NCI-H1105 treated with DMSO at 0.1 percent for 48 hours (cell line): ENCODE measurements at places on chromosomes 5 and 9.
A peak's percentile ranks its signal among the peaks of the same experiment; 100 is the strongest.

GRCh38 chr5:1400211-1400855 is 44.9 kb downstream of the SLC6A3 start:
- no peak for DNase-seq

GRCh38 chr5:44675296-44675695 is 133.5 kb upstream of the MRPS30 start:
- DNase-seq: peak; percentile 10

- DNase-seq: no peak
Observed at GRCh38 chr5:127844581-127845021, 141.4 kb downstream of the CCDC192 start.

- no peak for DNase-seq
Observed at GRCh38 chr5:116395631-116396203, 178.9 kb downstream of the SEMA6A start.

DNA sequence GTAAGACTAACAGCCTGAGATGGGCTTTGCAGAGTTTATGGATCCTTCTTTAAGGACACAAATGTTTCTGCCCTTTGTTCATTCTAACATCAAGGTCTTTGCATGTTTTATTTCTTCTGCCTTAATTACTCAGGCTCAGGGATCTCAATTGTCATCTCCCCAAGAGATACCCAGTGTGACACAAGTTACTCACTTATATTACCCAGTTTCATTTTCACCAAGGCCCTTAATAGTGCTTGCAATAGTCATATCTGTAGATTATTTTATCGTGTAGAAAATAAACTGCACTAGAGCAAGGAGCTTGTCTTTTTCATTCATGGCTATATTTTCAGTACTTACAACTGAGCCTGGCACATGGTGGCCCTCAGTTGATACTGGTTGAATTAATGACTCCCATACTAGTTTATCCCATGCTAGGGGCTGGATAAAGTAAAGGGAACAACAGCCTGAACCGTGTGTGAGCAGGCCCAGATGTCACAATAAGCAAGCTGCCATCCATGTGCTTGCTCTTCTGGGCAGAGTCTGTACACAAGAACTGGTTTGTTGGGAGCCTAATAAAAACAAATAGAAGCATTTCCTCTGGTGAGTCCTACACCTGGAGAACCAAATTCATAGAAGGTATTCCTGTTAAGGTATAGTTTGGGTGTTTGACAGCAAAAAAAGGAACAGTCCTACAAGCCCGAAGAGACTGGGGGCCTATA is 112.5 kb upstream of the CD180 start:
- DNase-seq: no peak

GRCh38 chr5:16592255-16592654 is 24.5 kb downstream of the RETREG1 start:
- DNase-seq: no peak

DNA sequence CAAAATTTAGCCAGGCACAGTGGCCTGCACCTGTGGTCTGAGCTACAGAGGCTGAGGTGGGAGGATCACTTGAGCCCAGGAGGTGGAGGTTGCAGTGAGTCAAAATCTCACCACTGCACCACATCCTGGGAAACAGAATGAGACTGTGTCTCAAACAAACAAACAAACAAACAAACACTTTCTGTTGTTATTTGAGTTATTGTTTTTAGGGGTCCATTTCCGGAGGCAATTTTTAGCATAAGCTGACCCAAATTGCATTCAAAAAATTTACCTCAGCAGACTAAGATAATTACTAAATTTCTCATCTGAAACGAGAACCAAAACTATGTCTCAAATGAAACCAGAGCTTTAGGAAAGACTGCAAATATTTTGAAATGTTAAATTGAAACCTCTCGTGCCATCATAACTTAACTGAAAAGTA is 1485.1 kb downstream of the EFNA5 start:
- no peak for DNase-seq

DNA sequence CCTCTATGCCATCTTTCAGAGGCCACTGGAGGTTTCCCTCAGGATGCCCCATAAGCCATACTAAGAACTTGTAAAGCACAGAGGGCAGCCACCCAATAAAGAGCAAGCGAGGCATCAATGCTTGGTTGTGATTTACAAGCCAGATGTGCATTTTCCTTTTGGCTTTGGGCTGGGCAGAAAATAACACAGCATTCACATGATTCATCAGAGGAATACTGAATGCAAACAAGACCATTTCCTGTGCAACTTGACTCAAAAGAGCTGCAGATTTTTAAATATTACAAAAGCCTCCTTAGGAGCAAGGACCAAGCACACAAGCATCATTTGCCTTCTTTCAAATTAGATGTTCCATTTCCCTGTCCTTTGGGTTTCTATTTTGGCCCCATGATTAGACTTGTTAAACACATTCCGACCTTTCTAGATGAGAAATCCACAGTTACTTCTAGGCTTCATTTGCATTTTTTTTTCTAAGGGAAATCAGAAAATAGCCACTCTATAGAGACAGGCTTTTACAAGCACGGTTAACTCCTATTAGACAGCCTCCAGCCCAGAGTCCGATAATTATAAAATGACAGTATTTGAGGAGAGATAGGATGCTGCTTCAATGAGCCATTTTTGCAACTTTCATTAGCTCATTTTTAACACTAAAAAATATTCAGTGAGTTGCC is 207.8 kb downstream of the SEMA5A start:
- DNase-seq: no peak

- no peak for DNase-seq
Observed at GRCh38 chr5:149265597-149265996, 6.1 kb upstream of the AFAP1L1 start.

DNA sequence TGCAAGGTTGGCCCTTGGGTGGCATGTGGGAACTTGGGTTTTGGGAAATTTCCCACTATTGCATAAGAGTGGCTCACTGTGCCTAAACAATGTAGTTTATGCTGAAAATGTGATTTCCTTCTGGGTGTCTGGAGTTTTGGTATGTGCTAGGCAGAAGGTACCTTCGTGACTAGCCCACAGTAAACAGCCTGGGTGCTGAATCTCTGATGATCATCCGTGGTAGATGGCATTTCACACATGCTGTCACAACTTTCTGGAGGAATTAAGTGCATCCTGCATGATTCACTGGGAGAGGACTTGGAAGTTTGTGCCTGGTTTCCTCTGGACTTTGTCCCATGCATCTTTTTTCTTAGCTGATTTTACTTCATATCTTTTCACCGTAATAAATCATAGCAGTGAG is 64.5 kb downstream of the LNPEP start:
- DNase-seq: no peak

DNA sequence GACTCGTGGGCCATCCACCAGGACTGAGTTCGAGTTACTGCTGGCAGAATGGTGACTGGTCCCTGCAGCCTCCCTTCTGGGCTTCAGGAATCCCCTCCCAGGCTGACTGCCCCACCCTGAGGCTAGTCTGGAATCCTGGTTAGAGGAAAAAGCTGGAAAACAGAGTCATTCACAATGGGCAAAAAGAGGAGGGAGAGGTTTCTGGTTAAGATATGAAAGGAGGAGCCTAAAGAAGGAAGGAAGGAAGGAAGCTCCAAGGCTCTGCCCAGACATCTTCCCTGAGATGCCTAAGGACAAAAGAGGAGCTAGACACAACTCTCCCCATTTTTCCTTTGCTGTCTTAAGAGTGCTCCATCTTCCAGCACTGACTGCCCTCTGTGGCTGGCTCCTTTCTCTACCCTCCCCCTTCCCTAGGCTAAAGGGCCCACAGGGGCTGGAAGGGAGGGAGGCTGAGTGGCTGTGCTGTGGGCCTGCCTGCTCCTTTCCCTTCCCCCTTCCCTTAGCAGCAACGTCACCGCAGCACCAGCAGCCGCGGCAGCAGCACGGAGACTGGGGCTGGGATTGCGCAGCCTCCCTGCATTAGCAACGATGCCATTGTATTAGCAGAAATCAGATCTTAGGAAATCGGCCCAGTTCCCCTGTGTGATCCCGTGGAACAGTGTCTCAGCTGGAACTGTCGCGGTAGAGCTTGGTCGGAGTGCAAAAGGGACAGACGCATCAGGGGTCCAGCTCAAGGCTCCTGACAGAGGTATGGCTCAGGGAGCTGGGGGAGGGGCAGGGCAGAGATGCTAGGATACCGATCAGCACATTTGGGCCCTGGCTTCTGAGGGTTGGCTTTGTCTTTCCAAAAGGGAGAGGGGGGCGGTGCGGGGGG is 48.7 kb downstream of the RUSC2 start:
- DNase-seq: no peak

- DNase-seq: no peak
Observed at GRCh38 chr9:113566712-113567071, 103.2 kb downstream of the RGS3 start.

- DNase-seq: no peak
Observed at GRCh38 chr5:33781286-33781685, 110.5 kb downstream of the ADAMTS12 start.

GRCh38 chr5:127555826-127556225 is 38.4 kb downstream of the PRRC1 start:
- no peak for DNase-seq

DNA sequence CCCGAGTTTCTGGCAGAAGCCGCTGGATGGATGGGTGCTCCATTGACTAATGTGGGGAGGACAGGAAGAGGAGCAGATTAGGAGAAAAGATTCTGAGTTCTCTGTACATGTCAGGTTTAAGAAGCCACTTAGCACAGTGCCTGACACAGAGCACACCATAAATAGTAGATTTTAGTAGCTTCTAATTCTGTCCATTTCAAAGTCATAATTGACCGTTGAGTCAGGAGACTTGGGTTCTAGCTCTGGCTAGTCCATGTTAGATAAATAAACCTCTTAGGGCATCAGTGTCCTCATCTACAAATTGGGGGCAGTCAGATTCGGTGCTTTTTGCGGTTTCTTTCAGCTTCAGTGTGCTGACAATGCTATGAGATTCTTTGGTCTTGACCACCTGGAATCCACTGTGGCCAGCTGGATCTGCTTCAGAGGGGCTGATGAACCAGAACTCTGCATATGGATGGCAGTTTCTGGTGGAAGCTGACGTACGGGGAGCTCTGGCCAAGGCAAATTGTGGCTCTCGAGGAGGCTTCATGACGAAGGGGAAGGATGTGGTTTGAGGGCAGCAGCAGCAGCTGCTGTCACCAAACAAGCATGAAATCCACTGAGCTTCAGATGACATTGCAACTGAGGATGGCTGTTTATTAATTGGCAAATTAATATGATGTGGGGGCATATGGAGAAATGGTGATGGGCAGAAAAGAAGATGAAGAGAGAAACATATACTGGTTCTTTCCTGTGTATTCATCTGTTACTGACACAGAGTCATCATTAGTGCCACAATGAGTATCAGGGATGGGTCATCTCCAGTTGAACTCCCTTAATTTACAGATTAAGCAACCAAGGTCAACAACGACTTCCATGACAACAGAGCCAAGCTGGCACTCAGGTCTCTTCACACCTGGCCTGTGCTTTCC is 134.4 kb downstream of the AOPEP start:
- DNase-seq: no peak

- no peak for DNase-seq
Observed at GRCh38 chr9:78189461-78189860, 46.4 kb upstream of the CEP78 start.

DNA sequence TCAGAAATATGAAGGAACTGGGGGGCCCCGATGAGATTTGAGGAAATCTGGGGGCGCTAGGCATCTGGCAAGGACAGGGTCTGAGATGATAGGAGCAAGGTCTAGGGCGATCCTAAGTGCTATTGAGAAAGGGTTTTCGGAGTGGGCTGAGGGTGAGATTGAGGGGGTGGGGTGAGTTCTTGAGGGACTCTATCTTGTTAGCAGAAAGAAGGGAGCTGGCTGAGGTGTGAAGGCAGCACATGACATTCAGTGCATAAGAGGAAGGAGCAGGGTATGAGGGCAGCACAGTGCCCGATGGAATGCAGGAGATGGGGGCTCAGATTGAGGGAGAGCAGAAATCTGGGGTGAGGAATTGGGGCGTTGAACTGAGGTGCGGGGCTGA is 640 bp downstream of the TRIM32 start:
- no peak for DNase-seq

GRCh38 chr5:8376478-8376877 is 507.5 kb downstream of the MTRR start:
- no peak for DNase-seq

GRCh38 chr5:137096149-137097103 is 402.7 kb downstream of the SPOCK1 start:
- DNase-seq: no peak

- DNase-seq: no peak
Observed at GRCh38 chr9:114183006-114183405, 27.7 kb downstream of the COL27A1 start.

DNA sequence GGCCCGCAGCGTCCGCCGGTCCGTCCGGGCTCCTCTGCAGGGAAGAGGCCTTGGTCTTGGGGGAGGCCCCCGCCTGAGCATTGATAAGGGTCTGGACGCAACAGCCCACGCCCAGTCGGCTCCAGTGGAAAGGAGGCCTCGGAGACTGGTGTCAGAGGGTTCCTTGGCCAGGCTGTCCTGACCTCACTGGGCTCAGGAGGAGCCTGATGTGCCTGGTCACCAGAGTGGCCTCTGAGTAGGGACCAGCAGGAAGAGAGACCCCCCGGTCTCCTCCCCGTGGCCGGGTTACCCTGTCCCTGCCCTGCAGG is 13.2 kb downstream of the LMX1B start:
- no peak for DNase-seq

- no peak for DNase-seq
Observed at GRCh38 chr9:14209399-14210345, 104.3 kb downstream of the NFIB start.

GRCh38 chr5:159971514-159971913 is 37.4 kb upstream of the TTC1 start:
- no peak for DNase-seq

- peak; percentile 4 for DNase-seq
Observed at GRCh38 chr9:114224247-114224610, 68.9 kb downstream of the COL27A1 start.

- peak; percentile 63 for DNase-seq
Observed at GRCh38 chr5:65141493-65141892, 340.2 kb downstream of the ADAMTS6 start.

- DNase-seq: no peak
Observed at GRCh38 chr5:148848393-148849031, 22.1 kb downstream of the ADRB2 start.

DNA sequence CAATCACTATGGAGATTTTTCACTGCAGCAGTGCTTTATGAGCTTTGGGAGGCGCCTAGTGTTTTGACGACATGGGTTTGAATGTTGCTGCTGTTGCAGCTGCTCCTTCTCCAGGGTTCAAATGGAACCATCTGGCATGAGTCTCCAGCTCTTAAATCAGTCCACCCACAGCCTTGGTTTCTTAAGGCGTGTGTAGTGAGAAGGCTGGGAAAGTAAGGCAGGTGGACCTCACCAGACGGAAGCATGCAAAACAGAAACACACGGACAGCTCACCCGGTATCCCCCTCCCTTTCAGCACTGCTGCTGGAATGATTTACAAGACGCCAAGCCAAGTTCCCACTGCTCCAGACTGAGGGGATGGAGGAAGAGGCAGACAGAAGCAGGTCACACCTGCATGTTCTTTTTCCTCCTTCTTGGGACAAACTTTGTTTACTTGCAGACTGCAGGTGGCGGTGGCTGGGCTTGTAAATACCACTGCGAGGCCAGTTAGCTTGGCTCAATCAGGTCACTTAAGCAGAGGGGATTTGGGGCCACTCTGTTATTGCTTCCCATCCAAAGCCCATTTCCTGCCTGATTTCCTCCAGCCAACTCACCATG is 47.4 kb downstream of the ADAM19 start:
- no peak for DNase-seq
